ENCODE measurements at places on chromosomes 7 and 10.

- no peak for DNase-seq
Observed at GRCh38 chr10:108633046-108633445, 1290.3 kb downstream of the XPNPEP1 start.

- DNase-seq = no peak
Observed at GRCh38 chr7:142800699-142801260, 30.0 kb downstream of the PRSS2 start.

GRCh38 chr10:113441220-113441619, 111.6 kb upstream of the HABP2 start:
- no peak for DNase-seq

DNA sequence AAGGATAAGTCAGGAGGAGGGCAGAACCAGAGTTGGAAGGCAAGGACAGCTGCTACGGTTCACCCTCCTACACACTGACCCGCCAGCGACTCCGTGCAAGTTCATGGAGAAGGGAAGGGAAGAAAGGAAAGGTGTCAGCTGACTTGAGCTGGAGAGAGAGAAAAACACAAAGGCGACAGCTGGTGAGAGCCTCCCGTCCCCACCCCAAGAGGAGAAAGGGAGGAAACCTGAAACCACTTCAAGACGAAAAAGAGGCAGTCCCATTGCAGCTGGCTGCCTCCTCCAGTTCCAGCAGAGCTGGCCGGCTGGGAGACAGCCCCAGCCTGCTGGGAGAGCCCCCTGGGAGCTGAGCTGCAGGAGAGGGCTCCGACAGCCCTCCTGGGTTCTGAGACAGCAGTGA, 75.2 kb downstream of the PARD3 start:
- DNase-seq = peak; percentile 73

DNA sequence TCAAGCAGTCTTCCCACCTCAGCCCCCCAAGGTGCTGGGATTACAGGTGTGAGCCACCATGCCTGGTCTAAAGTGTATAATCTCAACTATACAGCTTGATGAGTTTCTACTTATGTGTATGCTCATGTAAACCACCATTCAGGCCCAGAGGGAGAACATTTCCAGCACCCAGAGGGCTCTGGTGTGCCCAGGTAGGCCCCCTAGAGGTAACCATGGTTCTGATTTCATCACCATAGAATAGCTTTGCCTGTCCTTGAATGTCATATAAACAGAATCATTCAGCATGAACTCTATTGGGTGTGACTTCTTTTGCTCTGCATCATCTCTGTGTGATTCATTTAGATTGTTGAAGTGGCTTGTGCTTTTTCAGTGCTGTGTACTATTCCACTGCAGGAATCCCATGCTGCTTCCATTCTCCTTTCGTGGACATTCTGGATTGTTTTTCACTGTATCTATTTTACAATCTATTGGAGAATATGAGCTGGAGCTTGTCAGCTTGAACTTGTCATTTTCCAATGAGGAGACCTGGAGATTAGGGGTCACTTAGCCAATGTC, 35.2 kb downstream of the COL26A1 start:
- DNase-seq = no peak

DNA sequence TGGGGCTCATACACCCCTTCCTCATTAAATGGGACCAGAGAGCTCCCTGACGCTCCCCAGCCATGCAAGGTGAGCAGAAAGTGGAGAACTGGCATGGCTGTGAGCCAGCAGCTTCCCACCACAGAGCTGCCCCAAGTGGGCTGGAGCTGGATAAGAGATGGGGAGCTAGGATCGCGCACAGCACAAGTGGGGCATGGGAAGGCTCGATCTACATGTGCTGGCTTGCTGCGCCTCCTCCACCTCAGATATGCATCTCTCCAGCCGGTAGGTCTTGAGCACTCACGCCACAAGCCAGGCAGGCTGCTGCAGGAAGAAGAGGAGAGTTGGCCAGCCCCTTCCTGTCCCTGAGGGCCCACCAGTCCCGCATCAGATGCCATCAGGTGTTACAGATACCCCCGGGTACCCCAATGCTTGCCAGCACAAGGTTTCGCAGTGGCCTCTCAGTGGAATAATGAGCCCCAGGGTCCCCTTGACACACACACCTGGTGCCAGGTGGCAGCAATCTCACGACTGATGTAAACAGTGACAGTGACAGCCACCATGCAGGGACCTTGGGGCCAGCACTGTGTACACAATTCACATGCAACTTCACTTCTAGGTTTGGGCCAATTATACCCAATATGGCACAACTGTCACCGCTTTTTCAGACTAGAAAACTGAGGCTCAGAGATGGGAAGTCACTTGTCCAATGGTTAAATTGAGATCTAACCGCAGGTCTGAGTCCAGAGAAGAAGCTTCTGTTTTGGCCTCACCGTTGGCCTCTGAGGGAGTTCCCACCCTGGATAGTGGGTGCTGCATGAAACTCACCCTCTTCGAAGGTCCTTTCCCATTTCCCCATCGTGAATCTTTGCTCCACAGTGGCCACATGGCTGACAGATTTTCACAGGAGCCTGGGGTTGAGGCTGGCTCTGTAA, 79.3 kb downstream of the OAT start:
- DNase-seq = no peak

All from amniotic epithelial cell (primary cell).